ENCODE measurements at places on chromosomes 6 and 20. TPM values are rescaled to one million over a fixed set of nuclear protein-coding genes. Genes with fewer than 3 reads are reported as not detected.
A peak's percentile ranks its signal among the peaks of the same experiment; 100 is the strongest.

DNA sequence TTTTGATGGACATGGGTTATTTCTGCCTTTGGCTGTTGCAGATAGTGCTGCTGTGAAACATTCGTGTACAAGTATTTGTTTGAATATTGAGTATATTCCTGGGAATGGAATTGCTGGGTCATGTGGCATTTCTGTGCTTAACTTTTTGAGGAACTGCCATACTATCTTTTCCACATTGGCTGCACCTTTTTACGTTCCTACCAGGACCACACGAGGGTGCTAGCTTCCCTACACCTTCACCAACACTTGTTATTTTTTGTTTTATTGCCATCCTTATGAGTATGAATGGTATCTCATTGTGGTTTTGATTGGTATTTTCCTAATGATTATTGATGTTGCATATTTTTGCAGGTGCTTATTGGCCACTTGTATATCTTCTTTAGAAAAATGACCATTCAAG, 47.8 kb upstream of the PLCG1 start:
- no peak for DNase-seq

DNA sequence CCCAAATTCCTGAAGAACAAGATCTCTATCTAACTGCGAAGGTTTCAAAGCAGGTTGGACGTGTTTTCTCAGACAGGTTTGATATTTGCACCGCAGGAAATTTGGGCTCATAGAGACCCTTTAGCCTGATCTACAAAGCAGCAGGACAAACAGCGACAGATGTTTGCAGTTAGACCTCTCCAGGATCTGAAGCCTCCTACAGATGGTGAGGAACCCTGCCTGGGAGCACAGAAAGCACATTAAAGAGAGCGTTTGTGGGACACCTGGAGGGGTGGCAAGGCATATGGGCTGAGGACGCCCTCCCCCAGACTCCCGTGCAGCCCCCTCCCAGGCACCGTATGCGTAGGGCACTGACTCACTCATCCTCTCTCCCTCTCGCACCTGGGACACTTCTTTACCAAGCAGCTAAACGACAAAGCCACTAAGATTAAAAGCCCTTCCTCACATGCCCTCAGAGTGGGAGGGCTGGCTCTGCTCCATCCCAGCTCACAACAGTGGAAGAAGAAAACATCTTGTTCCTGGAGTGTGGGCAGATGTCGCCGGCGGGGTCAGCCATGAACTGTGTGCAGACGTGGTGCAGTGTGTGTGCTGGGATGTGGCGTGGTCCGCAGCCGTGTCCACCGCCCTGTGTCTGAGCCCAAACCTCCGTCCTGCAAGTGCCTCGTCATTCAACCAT, 249.7 kb upstream of the AFDN start:
- DNase-seq, result no peak

- no peak for DNase-seq
Observed at GRCh38 chr20:25178563-25179438, 16.7 kb upstream of the ENTPD6 start.

GRCh38 chr20:35541783-35542662, at the start of gene ERGIC3:
Gene ERGIC3, plus strand, starts transcription at chr20:35542078. Its CDS starts 20 bp downstream, at chr20:35542098.
- peak; percentile 79 for DNase-seq

- no peak for DNase-seq
Observed at GRCh38 chr6:2857185-2857579, 15.5 kb upstream of the SERPINB1 start.

- no peak for DNase-seq
Observed at GRCh38 chr20:47124181-47124717, 229.6 kb downstream of the EYA2 start.

Gene TBXT
- polyA plus RNA-seq, result 0.07 TPM
